ENCODE measurements at places on chromosomes 6 and 20.

DNA sequence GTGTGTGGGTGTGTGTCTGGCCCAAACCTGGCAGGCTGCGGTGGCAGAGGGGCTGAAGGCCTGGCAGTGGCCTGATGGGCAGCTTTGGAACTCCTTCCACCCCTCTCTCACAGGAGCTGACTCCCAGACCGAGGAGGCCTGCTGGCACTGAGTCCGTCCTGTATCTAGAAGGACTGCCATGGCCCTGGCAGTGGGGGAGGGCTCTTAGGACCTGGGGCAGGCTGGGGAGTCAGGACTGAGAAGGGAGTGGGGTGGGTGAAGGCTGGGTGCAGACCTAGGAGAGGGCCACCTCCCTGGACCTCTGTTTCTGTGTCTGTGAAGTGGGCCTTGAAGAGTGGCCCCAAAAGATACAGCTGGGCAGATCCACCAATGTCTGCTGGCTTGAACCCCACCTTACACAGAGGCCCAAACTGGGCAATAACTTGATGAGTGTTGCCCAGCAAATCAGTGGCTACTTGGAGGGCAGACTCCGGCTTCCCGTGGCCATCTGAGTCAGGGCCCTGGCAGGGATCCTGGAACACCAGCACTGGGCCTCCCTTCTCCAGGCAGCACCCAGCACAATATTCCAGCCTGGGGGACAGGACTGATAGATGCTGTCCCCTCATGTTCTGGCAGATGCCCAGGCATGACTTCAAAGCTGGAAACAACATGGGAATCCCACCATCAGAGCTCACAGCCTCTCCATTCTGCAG, 46.7 kb upstream of the BLCAP start:
- no peak for DNase-seq

- DNase-seq = no peak
Measured at GRCh38 chr20:45282700-45283550, 23.7 kb upstream of the RBPJL start.

- DNase-seq = no peak
Measured at GRCh38 chr20:25439328-25439727, 31.9 kb downstream of the GINS1 start.

DNA sequence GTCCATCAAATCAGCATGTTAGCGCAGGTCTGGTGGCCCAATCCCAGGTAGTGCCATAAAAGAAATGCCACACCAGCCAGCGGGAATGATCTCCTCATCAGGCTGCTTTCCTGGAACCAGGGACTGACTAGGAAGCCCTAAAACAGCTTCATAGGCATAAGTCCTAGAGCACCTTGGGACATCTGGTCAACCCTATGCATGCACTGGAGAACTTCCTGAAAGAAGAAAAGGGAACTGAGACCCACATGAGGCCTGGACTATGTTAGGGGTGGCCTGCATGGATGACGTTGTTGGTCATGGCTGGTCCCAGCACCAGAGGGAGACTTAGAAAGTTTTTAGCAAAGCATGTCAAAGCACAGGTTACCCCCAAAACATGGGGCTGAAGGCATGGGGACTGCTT, 7.6 kb upstream of the KCNK16 start:
- no peak for DNase-seq

DNA sequence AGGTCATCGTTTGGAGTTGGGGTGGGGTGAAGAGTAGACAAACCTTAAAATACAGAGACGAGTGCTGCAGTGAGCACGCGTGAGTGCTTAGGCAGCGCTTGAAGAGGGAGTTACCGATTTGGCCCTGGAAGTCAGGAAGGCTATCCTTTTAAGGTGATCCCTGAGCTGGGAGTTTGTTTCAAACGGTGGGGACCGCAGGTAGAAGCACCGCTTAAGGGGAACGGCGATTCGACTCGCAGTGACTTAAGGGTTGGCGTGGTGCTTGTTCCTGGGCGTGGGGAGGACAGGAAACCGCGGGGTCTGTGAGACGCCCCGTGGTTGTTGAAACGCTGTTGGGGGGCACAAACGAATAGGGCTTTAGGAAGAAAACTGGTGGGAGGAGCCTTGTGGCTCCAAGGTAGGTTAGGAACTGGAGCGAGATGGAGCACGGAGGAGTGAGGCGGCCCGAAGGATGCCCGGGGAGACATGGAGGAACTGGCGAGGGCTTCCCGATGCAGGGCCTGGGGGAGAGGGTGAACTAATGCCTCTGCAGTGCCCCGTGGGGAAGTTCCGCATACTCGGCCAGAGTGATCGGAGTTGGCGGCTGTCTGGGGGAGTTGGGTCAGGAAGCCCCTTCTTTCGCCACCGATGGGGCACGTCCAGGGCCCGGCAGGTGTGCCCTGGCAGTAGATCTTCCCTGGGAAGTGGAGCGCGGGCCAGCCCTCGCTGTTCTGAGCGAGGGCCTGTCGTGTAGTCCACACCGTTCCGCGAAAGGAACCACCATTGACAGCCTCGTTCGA, 1.3 kb upstream of the CDYL start:
- peak; percentile 17 for DNase-seq

DNA sequence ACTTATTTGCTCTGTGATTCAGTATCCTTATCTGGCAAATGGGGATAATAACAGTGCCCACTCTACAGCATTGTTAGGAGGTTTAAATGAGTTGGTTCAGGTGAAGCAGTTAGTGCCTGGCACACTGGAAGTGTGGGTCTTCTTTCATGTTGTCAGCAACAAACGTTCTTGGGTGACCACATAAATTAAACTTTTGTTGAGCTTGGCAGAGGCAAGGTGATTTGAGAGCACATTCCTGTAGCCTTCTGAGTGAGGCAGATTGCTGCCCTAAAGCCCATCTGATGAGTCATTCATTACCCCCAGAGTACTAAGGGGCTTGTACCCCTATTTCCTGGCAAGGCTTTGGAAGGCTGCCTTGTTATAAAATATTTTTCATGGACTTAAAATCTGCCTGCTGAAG, 25.8 kb downstream of the SEC23B start:
- no peak for DNase-seq

- DNase-seq = no peak
Measured at GRCh38 chr20:63156221-63156671, 59.7 kb downstream of the YTHDF1 start.

- DNase-seq = peak; percentile 56
Measured at GRCh38 chr6:153032255-153032882, 29.9 kb upstream of the MTRF1L start.

DNA sequence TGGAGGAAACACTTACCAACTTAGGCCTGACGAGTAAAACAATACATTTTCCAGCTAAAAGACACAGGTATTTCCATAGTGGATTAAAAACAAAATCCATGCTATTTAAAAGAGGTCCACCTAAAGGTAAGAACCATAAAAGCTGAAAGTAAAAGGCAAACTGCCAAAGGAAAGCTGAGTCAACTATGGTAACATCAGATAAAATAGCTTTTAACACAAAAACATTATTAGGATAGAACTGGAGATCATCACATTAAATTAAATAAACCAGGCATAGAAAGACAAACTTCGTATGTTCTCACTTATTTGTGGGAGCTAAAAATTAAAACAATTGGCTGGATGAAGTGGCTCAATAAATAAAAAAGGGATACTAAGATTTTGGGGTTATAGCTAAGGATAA, 166.8 kb upstream of the SLC22A16 start:
- no peak for DNase-seq

DNA sequence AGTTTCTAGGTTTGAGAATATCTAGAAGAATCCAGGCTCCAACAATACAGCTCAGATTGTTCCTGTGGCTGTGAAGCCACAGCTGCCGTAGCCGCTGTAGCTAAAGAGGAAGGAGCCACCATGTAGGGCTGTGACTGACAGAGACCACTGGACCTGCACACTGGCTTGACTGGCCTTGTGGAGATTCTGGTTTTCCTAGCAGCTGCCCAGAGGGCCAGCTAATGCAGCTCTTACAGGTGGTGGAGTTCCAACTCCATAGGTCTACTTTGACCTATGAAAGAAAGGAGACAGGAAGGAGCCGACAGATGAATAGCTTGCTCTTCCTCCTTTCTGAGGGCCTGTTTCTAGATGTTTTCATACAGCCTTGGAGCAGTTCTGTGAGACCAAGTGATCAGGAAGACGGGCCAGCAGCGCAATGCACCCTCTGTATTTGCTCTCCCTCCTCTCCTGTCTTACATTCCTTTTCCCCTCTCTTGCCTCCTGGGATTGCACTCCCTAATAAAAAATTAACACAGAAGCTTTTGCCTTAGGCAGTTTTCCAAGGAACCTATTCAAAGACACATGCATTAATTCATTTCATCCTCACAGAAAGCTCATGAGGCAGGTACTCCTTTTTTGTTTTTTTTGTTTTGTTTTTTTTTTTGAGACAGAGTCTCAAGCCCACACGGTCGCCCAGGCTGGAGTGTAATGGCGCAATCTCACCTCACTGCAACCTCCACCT, 51.8 kb upstream of the MYB start:
- no peak for DNase-seq

DNA sequence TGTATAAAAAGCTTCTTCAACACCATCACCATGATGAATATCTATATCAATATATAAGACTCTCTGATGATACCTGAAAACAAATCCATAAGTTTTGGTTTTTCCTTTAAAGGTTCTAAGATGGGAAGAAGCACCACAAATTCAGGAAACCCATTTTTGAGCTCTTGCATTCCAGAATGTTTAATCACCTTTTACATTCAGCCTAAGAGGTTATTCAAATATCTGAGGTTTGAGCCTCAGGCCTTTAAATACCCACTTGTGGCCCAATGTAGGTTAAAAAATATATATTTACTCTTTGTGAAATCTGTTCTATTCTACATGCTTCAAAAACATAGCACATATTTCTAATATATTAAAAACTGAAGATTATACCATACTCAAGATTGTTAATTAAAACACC, 17.6 kb downstream of the HDAC2 start:
- DNase-seq = no peak

- no peak for DNase-seq
Measured at GRCh38 chr6:169160091-169160854, 93.4 kb downstream of the THBS2 start.

DNA sequence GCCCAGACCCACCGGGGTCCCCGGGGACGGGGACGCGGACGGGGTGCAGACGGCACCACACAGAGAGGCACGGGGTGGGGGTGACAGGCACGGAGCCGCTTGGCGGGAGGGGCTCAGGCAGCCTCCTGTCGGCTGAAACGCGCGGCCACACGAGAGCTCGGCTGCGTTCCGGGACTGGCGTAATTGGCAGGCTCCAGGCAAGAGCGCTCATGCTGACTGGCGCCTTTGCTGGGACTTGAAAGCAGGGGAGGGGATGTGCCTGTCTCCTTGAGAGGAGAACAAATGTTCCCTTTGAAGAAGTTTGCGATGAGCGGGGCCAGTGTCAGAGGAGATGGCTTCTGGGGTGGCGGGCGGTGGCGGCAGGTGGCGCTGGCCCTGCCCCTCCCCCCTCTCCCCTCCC, 25.8 kb downstream of the BHLHE23 start:
- no peak for DNase-seq

- DNase-seq = peak; percentile 63
Measured at GRCh38 chr6:138765896-138766655, 7.5 kb upstream of the CCDC28A start.

- no peak for DNase-seq
Measured at GRCh38 chr6:11129908-11130565, 18.5 kb upstream of the ERVFRD-1 start.

DNA sequence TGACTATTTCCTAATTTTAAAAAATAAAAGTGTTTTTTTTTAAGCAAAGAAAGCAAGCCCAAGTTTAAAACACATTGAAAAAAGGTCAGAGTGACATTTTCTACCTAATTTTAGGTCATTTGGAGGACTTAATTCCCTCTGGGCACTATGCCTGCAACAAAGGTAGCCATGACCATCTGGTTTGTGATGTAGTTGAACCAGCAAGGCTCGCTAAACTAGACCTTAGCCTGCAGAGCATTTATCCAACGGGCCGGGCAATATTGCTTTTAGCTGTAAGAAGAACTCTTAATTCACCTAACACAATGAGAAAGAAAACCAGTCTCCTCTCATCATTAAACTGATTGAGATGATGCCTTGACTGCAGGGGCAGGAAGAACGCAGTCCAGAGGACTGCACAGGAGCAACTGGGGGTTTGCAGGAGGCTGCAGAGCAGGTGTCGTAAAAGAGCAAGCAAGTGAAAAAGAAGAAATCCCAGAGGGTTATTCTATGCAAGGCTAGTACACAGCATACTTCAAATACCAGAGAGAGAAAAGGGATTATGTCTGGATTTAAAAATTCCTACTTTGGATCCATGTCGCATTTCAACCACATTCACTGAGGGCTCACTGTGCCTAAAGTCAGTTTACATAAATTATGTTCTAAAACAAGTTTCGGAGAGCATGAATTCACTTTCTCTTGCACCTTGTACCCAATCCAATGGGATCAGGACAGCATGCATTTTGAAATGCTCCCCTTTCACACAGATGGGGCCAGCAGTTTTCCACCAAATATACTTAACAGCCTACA, 12.8 kb downstream of the TRAF3IP2 start:
- no peak for DNase-seq

DNA sequence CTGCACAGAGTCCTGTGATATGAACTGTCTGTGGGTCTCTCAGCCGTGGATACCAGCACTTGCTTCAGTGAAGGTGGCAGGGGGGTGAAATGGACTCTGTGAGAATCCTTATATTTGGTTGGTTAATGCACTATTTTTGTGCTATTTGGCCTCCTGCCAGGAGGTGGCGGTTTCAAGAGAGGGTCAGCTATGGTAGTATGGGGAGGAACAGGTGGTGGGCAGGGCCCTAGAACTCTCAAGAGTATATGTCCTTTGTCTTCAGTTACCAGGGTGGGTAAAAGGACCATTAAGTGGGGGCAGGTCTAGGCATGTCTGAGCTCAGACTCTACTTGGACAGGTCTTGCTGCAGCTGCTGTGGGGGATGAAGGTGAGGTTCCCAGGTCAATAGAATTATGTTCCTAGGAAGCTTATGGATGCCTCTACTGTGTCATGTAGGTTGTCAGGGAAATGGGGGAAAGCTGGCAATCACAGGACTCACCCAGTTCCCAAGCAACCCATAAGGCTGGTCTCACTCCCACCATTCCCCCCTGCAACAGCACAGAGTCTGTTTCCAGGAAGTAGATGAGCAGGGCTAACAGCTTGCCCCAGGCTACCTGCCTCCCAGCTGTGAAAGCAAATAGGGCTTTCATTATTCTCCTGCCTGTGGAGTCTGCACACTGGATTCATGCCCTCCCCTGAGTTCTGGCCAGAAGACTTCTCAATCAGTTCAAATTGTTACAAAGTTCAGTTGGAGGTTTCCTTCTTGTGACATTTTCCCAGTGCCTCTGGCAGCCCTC, 56.8 kb upstream of the PHIP start:
- no peak for DNase-seq

GRCh38 chr6:92777146-92777740, 642.1 kb downstream of the EPHA7 start:
- peak; percentile 52 for DNase-seq

GRCh38 chr6:104558746-104559145, 301.0 kb downstream of the HACE1 start:
- no peak for DNase-seq

- DNase-seq = no peak
Measured at GRCh38 chr6:44704240-44705150, 317.0 kb downstream of the CDC5L start.
